Body of pancreas (tissue), 4 donors: ENCODE measurements at places on chromosomes 12 and 14. TPM values are rescaled to one million over a fixed set of nuclear protein-coding genes. Genes with fewer than 3 reads are reported as not detected.
A peak's percentile ranks its signal among the peaks of the same experiment; 100 is the strongest.

DNA sequence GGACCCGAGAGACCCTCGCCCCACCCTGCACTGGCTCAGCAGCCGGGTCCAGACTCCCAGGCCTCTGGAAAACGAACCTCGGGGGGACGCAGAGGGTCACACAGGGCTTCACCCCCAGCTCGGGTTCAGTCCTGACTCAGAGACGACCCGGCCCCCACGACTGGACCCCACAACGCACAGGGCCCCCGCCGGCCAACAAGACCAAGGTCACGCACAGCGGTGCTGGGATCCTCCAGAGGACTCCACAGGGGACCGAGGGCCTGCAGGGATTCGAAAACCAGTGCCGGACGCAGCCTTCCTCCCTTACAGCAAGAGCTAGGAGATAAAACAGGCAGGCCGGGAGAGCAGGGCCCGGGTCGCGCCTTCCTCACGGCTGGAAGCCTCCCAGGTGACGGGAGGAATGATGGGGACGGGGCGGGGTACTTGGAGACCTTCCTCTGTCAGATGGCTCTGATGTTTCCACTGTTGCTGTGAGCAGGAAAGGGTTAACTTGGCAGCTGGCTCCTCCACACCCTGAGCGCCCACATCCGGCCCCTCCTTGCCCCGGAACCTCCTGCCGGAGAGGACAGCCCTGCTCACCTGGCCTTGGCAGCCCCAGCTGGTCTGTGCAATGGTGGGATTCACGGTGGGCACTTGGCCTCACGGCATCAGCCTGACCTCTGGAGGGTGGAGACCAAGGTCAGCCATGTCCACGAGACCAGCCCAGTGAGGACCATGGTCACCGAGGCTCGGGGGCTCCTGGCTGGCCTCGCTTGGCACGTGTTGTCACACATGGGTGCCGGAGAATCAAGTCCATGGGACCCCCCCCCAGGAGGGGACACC, 46.2 kb downstream of the GALNT9 start:
- H3K27me3 ChIP-seq, result peaks cover 25% of the 10 kb centered on the region
- H3K4me1 ChIP-seq, result peaks cover 7% of the 10 kb centered on the region
- H3K27ac ChIP-seq, result no peak overlapping the region
- no peak overlapping the region for H3K4me3 ChIP-seq
- H3K36me3 ChIP-seq, result no peaks in the 10 kb centered on the region

DNA sequence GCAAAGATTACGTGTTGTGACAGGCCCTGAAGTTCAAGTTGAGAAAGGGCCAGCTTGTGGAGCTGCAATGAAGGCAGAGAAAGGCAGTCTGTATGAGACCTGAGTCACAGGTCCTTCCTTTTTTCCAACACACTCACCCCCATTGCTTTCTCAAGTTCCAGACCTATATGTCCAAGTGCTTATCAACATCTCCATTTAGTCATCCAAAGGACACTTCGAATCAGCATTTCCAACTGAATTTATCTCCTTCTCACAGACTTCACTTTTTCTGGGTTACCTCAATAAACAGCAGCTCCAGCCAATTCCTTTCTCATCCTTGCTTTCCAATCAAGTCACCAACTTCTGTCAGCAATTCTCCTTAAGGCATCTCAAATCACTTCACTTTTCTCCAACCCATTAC, 56.4 kb upstream of the KIF21A start:
- no peak overlapping the region for H3K4me3 ChIP-seq
- DNase-seq, result no peak
- H3K27ac ChIP-seq, result no peak overlapping the region
- no peaks in the 10 kb centered on the region for H3K27me3 ChIP-seq
- no peaks in the 10 kb centered on the region for H3K4me1 ChIP-seq

GRCh38 chr14:92451245-92451644, 62.3 kb upstream of the RIN3 start:
- H3K27me3 ChIP-seq, result no peaks in the 10 kb centered on the region
- H3K36me3 ChIP-seq, result no peaks in the 10 kb centered on the region
- no peak for DNase-seq
- H3K4me3 ChIP-seq, result no peak overlapping the region
- no peak overlapping the region for H3K27ac ChIP-seq
- no peaks in the 10 kb centered on the region for H3K4me1 ChIP-seq

DNA sequence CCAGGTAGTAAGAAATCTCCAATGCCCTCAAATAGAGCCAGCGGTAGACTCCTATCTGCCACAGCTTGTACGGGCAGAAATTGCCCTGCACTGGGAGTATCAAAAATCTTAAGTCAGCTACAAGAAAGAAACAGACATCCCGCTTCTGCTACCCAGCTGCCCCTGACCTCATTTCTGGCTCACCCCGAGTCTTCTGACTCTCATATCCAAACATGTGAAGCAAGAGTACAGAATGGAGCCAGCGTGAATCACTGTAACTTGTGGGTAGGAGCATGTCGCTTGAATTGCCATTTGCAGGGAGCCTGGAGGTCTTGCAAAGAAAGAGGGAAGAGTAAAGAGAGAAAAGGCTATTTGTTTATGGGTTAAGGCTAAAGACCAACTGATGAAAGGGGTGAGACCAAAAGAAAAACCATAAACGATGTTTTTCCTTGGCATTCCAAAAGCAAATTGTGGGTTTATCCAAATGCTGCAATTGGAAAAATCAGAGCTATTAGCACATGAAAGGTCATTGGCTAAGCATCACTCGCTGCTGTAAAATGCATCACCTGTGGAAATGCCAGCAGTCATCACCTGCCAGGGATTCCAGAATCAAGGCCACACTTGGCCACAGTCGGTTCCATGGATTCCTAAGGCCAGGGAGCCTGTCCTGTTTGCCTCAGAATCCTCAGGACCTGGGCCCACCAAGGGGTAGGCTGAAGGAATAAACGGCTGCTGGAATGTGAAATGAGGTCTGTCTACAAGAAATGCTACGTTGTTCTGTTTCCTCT, 86.6 kb downstream of the FOXN3 start:
- H3K27ac ChIP-seq, result no peak overlapping the region
- no peak overlapping the region for H3K4me3 ChIP-seq
- H3K27me3 ChIP-seq, result no peaks in the 10 kb centered on the region
- DNase-seq, result no peak
- peaks cover 6% of the 10 kb centered on the region for H3K4me1 ChIP-seq

DNA sequence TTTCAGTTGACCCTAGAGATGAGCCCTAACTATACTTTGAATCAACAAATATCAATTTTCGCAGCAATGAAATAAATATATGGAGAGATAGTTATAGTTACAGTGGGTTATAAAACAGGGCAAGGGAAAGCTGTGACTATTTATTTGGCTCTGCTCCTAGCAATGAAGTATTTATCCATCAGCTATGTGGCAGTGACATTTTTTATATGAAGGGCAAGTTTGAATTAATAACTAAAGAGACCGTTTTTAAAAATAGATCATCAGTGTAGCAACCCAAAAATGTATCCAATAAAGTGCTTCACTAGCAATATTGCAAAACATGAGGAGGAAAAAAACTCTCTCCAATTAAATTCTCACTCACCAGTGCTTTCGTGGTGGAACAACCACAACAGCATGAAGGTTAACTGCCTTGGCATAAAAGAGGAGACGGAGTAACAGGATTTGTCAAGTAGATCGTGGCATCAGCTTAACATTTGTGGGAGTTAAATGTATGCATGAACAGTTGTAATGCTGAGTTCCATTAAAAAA, 58.1 kb upstream of the NUDT4 start:
- peaks cover 3% of the 10 kb centered on the region for H3K4me1 ChIP-seq
- H3K27me3 ChIP-seq, result no peaks in the 10 kb centered on the region
- no peak overlapping the region for H3K4me3 ChIP-seq
- H3K36me3 ChIP-seq, result no peaks in the 10 kb centered on the region
- no peak overlapping the region for H3K27ac ChIP-seq

- H3K27ac ChIP-seq, result no peak overlapping the region
- H3K27me3 ChIP-seq, result no peaks in the 10 kb centered on the region
- H3K36me3 ChIP-seq, result no peaks in the 10 kb centered on the region
- no peak for DNase-seq
Observed at GRCh38 chr12:60042835-60043234, 447.0 kb downstream of the SLC16A7 start.

- DNase-seq, result no peak
- no peak overlapping the region for H3K4me3 ChIP-seq
- peaks cover 26% of the 10 kb centered on the region for H3K4me1 ChIP-seq
- H3K27me3 ChIP-seq, result no peaks in the 10 kb centered on the region
Observed at GRCh38 chr12:62522984-62523383, 56.4 kb downstream of the MON2 start.

- H3K4me1 ChIP-seq, result peaks cover 53% of the 10 kb centered on the region
- no peak overlapping the region for H3K4me3 ChIP-seq
- DNase-seq, result no peak
- H3K27ac ChIP-seq, result peak overlapping the region; percentile 30
- H3K36me3 ChIP-seq, result no peaks in the 10 kb centered on the region
Observed at GRCh38 chr14:103723748-103724081, 8.1 kb downstream of the ZFYVE21 start.

GRCh38 chr12:75837700-75838099, 193.9 kb downstream of the PHLDA1 start:
- H3K27ac ChIP-seq, result no peak overlapping the region
- no peaks in the 10 kb centered on the region for H3K36me3 ChIP-seq
- H3K4me1 ChIP-seq, result no peaks in the 10 kb centered on the region
- H3K27me3 ChIP-seq, result no peaks in the 10 kb centered on the region

- no peaks in the 10 kb centered on the region for H3K27me3 ChIP-seq
- no peak overlapping the region for H3K4me3 ChIP-seq
- no peak overlapping the region for H3K27ac ChIP-seq
- no peak for DNase-seq
- H3K4me1 ChIP-seq, result peaks cover 2% of the 10 kb centered on the region
Observed at GRCh38 chr14:76990084-76990483, 38.4 kb downstream of the IRF2BPL start.

- peaks cover 30% of the 10 kb centered on the region for H3K4me1 ChIP-seq
- no peaks in the 10 kb centered on the region for H3K36me3 ChIP-seq
- peak; percentile 38 for DNase-seq
- H3K27me3 ChIP-seq, result no peaks in the 10 kb centered on the region
Observed at GRCh38 chr12:26109343-26109881, 15.4 kb downstream of the BHLHE41 start.

The PZP gene
- total RNA-seq, result not detected

The SGPP1 gene
- total RNA-seq, result 23.1 TPM

The PRIMA1 gene
- total RNA-seq, result 0.33 TPM

The SPTLC2 gene
- 4.9 TPM for total RNA-seq
